ENCODE measurements at places on chromosomes 5 and 9. TPM values are rescaled to one million over a fixed set of nuclear protein-coding genes. Genes with fewer than 3 reads are reported as not detected.

Gene FAM221B
- not detected for total RNA-seq

Gene TAF11L5
- total RNA-seq: not detected

Gene NRARP
- total RNA-seq: 4.4 TPM

DNA sequence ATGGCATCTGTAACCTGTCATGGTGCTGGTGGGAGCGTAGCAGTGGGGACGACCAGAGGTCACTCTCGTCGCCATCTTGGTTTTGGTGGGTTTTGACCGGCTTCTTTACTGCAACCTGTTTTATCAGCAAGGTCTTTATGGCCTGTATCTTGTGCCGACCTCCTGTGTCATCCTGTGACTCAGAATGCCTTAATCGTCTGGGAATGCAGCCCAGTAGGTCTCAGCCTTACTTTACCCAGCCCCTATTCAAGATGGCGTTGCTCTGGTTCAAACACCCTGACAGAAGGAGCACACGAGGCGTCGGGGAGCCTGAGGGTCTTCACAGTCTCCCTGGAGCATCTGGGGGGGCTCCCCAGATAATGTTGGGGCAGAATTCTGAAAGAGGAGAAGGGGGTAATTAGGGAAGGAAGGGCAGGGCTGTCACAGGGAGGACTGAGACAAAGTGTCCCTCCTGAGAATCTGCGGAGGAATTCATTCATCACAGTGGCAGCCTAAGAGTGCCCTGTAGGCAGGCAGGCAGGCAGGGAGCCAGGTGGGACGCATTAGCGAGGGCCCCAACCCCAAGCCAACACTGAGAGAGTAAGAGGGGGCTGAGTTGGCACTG is 21.3 kb upstream of the NCS1 start:
- DNase-seq: peak; percentile 2

- DNase-seq: no peak
Observed at GRCh38 chr5:89313804-89314588, 431.0 kb upstream of the MEF2C start.

DNA sequence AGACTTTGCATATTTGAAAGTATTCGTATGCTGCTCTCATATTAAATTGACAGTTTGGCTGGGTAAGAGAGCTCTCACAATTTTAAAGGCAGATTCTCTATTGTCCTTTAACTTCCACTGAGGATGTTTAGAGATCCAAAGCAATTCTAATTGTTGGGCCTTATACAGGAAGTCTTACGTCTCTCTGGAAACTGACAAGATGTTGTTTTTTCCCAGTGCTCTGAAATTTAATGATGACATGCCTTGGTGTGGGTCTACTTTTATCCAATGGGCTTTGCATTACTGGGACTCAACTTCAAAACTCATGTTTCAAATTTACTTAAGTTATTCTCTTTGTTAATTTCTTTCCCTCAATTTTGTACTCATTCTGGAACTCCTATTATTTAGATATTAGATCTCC is 191.5 kb downstream of the SNX18 start:
- DNase-seq: no peak

- DNase-seq: no peak
Observed at GRCh38 chr5:168962306-168962705, 338.6 kb downstream of the SLIT3 start.

DNA sequence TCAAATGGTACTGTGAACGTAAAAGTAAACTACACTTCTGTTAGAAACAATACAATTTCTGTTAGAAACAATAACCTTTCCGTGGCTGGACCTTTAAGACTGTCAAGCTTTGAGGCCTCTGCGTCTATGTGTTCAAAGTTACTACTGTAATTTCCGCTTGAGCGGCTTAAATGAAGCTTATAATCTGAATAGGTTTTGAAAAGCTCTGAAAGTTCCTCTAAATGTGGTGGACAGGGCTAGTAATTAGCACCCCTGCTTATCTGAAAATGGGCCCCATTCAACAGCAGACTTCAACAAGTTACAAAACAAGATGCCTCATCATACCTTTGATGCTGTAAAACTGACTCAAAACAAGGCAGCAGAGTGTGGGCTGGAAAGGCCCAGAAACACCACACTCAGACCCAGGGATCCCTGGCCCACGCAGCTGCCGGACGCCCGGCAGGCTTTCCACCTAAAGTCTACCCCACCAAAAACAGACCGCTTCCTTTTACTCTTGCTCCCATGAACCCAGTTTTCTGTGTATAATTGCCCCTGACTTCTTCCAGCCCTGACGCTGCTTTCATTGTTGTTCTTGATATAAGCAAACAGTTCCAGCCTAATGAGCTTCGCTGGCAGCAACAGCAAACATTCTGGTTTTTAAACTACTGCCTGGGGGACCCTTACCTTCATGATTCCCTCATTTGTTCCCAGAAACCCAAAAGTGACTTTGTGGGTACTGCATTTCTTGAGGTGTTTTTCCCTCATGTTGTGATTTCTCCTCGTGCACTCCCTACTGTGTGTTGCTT is 66.7 kb downstream of the TLE1 start:
- DNase-seq: no peak

DNA sequence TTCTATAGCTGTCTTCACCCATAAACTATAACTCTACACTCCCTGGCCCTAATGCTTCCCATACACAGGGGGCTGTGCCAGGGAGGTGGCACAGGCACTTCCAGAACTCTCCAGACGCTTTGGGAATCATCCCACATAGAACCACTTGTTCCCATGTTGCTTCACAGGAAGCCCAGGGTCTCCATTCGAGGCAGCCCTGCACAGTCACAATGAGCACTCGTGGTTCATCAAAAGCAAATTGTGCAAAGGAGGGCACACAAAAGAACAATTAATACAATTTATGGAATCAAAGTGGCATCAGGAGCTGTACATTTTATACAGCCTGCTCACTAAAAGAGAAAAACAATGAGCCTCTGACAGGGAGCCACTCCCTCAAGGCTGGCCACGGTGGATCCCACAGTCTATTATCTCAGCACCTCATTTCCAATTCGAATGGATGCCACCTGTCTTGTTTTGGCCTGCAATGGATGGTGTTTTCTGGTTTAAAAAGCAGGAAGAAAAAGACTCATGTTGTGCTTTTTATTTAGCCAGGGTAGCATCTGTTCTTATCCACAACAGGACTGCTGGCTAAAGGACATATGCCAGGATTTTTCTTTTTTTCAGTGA is 354.8 kb downstream of the ENC1 start:
- DNase-seq: no peak

DNA sequence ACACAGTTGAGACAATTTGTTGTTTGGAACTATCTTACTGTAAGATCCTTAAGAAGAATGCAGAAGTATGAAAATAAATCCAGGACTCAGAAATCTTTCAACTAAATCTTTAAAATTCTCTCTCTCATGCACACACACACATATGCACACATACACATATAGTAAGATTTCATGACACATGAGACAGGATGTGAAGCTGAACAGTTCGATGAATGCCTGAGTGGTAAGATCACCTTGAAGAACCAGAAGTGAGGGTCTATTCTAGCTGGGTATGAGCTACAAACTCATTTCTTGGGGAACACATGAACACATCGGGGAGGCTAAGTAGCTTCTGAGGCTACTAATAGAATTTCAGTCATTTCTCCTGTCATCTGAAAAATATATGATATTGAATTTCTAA is 153.6 kb downstream of the TMC1 start:
- no peak for DNase-seq

- no peak for DNase-seq
Observed at GRCh38 chr9:107322643-107323042, 39.6 kb downstream of the RAD23B start.

- DNase-seq: no peak
Observed at GRCh38 chr5:126562823-126563222, 32.2 kb downstream of the ALDH7A1 start.

DNA sequence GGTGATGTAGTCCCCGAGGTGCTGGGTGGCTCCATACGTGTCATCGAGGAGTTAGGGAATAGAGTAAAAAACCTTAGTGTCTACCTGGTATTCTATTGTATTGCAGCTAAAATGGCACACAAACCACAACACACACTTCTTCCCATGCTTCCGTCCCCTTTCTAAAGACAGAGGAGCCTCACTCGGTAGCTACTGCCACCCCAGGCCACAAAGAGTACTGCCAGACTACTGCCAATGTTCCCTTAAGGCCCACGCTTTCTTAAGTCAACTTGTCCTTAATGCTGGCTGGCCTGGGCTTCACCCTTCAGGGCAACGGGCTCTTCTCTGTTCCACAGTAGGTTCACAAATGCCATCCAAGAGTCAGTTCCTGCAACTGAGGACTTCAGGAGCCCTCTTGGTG is 673.0 kb downstream of the ELAVL2 start:
- DNase-seq: no peak

- no peak for DNase-seq
Observed at GRCh38 chr5:132059043-132059695, 1.3 kb upstream of the IL3 start.

DNA sequence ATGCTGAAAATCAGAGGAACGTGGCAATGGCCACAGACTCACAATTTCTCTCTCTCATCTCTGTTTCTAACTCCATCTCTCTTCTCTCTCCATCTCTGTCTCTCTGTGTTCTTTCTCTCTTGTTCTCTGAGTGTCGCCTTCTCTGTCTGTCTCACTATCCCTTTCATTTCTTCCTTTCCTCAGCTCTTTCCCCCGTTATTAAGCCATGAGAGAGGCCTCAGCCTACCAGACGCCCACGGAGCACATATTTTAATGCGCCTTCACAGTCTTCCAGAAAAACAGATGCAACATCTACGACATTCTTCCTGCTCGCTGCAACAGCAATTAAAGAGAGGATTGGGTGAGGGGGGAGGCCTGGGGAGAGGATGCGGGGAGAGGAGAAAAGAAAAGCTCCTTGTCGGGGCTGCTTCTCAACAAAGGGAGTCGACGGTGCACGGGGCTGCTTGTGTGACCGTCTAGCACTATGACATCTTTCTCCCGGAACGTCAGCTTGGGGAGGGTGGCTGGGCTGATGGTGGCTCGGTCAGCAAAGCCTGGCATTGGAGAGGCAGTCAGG is 37.7 kb upstream of the NEURL1B start:
- no peak for DNase-seq

DNA sequence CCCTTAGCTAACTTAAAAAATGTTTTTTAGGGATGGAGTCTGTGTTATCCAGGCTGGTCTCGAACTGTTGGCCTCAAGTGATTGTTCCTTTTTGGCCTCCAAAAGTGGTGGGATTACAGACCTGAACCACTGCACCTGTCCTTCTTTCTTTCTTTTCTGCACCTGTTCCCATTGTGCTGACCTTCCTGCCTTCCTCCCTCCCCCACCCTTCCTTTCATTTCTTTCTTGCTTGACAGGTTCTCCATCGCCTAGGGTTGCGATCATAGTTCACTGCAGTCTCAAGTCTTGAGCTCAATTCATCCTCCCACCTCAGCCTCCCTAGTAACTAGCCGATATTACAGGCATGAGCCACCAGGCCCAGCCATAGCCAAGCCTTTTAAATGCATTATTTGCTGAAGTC is 20.6 kb downstream of the JMY start:
- DNase-seq: no peak

DNA sequence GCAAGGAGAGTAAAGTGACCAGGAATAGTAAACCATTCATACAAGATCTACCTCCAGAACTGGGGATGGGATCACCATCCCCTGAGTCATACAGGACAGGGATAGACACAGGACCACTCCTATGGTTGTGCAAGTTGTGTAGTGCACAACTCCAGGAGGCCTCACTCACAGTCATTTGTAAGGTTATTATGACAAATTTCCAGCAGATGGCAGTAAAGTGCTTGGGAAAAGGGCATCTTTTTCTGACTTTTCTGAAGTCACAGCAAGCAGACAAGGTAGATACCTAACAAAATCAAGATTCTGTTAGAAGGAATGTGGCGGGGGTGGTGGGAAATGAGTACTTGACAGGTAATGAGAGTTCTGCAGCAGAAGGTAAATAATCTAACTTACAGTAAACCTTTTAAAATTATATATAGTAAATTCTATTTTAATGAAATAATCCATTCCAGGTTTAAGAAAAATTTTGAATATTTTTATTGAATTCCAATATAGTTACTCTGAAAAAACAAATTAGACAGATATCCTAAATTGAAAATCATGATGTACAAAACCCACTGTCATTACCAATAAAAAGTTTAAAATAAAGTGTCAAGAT is 16.7 kb upstream of the KIF27 start:
- DNase-seq: no peak
